HuH-7 (cell line): ENCODE measurements at places on chromosomes 4 and X.

DNA sequence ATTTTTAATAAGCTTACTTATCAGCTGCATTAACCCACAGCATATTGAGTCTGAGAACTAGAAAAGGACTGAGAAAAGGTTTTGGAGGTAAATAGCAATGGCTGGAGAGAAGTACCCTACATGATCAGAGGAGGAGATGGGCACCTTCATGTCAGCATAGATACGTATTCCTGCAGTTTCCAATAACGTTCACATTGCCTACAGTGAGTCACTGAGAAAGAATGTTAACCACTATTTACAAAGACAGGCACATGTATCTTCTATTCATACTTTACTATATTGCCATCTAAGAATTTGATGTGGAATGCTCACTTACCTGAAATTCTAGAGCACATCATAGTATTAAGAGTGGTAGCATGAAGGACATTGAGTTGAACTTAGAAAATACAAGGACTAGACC, 92.5 kb downstream of the TLL1 start:
- no peak for DNase-seq

DNA sequence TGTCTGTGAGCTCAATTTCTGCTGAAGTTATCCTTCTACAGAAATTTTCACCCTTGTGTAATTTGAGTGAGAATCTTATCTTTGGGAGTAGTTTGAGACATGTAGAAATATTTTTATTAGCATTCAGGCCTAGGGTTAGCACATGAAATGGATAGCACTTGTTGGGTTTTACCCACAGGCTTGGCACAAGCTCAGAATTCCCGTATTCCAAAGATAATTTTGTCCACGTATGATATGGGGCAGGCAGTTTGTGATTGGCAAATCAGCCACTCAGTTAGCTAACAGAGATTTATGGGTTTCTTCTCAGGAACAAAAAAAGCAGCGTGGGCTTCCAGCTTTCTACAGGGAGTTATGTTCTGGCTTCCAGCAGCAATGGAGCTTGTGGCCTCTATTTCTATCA, 117.9 kb upstream of the DCAF8L1 start:
- no peak for DNase-seq

- DNase-seq, result no peak
These were observed 244.9 kb downstream of the FRMPD4 start for GRCh38 chrX:12383196-12383595.

DNA sequence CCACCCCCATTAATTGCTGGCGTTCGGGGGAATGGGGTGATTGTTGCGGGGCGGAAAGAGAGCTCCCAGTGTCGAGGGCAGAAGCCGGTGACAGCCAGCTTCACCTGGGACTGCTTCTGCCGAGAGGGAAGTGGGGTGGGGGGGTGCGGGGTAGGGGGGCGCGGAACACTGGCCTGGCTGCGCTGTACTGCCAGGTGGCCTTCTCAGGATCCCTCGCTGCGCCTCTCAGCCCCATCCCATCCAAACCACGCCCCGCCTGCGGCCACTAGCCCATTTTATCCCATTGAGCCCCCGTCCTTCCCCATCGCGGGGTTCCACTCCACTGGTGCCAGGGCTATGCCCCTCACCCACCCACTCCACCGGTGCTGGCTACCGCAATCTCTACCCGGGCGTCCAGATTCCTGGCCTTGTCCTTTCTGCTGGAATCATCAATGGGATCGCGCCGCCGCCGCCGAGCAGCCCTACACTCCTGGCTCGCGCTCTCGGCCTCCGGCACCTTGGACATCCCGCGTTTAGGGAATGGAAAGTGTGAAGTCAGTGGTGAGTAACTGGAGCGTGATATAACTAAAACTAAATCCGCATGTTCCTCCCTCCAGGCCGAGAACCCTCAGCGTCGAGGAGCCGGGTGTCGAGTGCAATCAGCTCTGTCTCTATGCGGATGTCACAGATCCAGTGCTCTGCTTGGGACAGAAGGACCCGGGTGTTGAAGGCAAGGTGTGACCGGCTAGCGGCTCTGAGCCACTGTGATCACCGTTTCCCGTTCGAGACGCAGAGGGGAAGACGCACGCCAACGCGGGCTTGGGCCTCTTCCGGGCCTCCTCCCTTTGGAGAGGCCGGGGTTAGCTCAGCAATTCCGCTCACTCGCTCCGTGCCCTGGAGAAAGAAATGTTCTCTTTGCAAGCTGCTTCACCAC, 20.5 kb downstream of the NKX3-2 start:
- no peak for DNase-seq

DNA sequence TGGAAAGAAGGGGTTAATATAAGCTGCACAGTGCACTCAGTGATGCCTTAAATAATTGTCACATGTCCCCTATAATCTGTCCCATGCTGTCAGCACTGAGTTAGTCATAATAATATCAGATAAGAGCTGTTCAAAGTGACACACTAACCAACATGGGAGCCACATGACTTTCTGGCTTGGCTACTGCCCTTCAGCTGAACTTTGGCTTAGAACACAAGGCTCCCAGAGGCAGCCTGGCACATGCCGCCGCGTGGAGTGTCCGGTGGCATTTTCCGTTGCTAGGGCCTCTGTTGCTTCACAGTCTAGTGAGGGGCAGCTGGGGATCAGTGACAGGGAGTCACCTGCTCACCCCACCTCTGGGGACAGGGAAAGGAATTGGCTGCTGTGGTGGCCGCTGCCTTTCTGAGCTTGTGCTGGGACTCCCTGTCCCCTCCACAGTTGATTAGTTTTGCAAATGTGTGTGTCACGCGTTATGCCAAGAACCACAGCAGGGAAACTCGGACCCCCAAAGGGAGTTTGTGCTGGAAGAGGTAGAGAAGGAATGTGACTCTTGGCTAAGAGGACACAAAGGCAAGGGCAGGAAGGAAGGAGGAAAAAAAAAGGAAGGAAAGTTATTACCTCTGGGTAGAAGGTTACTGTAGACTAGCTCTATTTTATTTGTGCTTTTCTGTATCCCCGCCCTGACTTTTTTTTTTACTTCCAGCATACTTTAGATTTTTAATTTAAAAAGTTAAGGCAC, 41.1 kb upstream of the PPARGC1A start:
- no peak for DNase-seq

GRCh38 chr4:6272863-6273660, 3.4 kb downstream of the WFS1 start:
- DNase-seq, result no peak

GRCh38 chrX:9164533-9165426, 130.9 kb upstream of the FAM9B start:
- no peak for DNase-seq

DNA sequence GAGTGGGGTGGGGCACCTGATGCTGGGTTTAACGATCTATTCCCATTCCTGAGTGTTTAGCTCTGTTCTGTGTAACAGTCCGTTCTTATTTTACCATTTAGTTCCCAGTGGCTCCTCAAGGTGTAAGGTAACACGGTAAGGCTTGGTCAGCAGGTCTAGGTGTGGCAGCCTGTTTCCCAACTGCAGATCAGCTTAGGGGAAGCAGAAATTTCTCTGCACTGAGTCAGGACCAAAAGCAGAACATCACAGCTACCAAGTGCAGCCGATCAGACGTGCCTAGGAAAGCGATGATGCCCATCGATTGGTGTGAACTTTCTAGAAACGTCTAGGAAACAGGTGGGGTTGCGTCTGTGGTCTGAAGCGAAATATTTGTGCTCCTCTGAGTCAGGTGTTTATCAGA, 240.1 kb downstream of the STIM2 start:
- DNase-seq, result no peak

GRCh38 chr4:153823483-153823882, 34.6 kb upstream of the SFRP2 start:
- DNase-seq, result no peak
